ENCODE measurements at places on chromosomes 6 and 20. TPM values are rescaled to one million over a fixed set of nuclear protein-coding genes. Genes with fewer than 3 reads are reported as not detected.

SLC22A16 gene
- total RNA-seq = not detected

COL20A1 gene
- total RNA-seq = not detected

EYA4 gene
- total RNA-seq = 0.78 TPM

FKBP1C gene
- 0.55 TPM for total RNA-seq

RIOK1 gene
- total RNA-seq = 22.5 TPM

CD24 gene
- 0.42 TPM for total RNA-seq

DNA sequence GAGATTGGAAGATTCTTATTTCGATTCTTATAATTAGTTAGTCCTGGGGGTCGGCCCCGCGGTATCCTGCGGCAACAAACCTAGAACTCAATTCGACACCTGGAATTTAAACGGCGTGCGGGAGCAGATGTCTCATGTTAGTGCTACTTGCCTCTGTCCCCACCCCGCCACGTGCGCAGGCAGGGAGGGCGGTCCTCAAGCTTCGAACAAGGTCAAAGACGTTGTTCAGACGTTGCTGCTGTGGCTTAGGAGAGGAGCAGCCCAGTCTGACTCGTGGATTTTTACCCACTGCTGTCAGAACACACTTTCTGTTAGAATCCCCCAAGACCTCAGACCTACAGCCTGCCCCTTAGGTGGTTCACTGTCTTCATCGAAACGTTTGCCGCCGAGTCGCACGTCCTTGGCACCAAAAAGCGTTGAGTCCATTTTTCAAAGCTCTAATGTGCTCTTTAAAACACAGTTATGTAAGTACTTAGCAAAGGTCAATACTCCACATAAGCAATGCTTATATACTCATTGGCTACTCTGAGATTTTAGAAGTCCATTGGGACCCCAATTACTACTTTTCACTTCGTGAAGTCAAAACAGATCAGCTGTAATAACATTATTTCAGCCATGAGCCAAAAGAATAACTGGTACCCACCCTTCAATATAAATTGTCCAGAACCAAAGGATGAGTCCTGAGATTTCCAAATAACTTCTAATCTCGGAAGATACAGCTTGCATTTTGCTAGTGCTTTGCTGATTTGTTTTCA is 2.7 kb upstream of the C6orf62 start:
- H3K27ac ChIP-seq = peak overlapping the region; percentile 99
- H3K4me3 ChIP-seq = peak overlapping the region; percentile 92
- peaks cover 11% of the 10 kb centered on the region for H3K36me3 ChIP-seq

- peaks cover 50% of the 10 kb centered on the region for H3K36me3 ChIP-seq
- no peaks in the 10 kb centered on the region for H3K27me3 ChIP-seq
- no peak overlapping the region for H3K4me3 ChIP-seq
- H3K27ac ChIP-seq = no peak overlapping the region
- peaks cover 10% of the 10 kb centered on the region for H3K4me1 ChIP-seq
These were observed 5.3 kb downstream of the TRIM39 start for GRCh38 chr6:30331981-30332380.

DNA sequence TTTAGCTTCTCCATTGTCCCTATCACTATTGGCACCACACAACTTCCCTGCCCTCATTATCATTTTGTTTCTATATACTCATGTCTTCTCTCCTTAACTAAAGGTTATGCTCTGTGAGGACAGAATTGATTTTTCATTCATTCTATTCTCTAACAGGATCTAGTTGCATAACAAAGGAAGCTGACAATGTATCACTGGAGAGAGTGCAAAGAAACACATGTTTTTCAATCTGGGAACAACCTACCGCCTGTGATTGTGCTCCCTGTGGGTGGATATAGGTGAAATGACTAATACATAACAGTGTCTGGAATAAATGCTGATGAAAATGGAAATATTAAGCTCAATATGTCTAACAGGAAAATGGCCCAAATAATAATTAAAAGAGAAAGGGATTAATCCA is 56.6 kb downstream of the COL12A1 start:
- peak overlapping the region; percentile 12 for H3K4me3 ChIP-seq
- H3K36me3 ChIP-seq = peaks cover 78% of the 10 kb centered on the region
- no peaks in the 10 kb centered on the region for H3K27me3 ChIP-seq
- no peak for DNase-seq

DNA sequence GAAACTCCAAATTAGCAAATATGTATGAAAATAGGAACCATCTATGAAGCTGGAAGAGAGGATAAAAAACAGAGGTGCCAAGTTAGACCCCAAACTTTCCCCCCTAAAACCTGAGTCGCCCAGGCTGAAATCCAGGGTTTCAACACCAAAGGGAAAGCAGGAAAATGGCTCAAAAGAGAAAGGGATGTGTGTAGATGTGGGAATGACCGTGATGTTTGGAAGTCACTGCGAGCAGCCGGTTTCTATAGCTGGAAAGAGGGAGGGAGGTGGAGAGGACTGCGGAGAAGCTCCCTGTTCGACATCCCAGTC is 4.5 kb downstream of the RING1 start:
- peaks cover 6% of the 10 kb centered on the region for H3K27me3 ChIP-seq
- peak overlapping the region; percentile 68 for H3K27ac ChIP-seq
- peak overlapping the region; percentile 88 for H3K4me3 ChIP-seq
- DNase-seq = no peak
- peaks cover 28% of the 10 kb centered on the region for H3K4me1 ChIP-seq

- H3K4me3 ChIP-seq = no peak overlapping the region
- no peak overlapping the region for H3K27ac ChIP-seq
- peak; percentile 63 for DNase-seq
- no peaks in the 10 kb centered on the region for H3K27me3 ChIP-seq
These were observed 175.3 kb upstream of the CST7 start for GRCh38 chr20:24773751-24774201.

DNA sequence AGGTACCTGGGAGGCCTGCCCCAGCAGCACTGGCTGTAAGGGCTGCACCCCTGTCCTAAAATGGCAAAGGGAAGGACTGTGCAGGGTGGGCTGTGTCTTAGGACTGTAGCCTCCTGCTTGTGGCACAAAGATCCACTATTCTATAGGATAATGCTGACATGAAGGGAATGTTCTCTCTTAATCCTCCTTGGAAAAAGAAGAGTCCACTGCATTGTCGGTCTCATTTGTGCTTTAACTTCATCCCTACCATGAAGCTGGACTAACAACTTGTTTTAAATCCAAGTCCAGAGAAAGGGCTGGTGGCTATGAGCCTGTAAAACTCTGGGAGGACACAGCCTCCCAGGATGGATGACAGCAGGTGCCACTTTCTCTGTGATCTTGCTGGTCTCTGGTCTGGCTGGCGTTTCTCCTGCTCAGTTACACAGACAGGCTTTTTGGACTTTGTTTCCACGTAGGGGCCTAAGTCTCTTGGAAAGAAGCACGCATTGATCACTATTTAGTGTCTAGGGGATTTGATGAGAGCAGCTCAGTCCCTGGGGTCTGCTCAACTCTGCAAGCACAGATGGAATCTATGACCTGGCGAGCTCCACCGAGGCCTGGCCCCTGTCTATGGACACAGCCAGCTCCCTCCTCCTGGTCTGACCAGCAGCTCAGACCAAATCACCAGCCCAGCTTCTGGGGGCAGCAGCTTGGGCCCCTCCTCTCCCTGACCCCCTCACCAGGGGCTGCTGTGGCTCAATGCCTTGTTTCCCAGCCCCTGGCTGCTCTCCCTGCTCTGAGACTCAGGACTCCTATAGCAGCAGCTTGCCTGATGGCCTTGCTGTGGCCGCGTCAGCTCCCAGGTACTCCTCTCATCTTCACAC is 4.8 kb downstream of the CST3 start:
- no peaks in the 10 kb centered on the region for H3K27me3 ChIP-seq
- peak; percentile 78 for DNase-seq
- H3K4me1 ChIP-seq = peaks cover 43% of the 10 kb centered on the region
- H3K36me3 ChIP-seq = peaks cover 15% of the 10 kb centered on the region

DNA sequence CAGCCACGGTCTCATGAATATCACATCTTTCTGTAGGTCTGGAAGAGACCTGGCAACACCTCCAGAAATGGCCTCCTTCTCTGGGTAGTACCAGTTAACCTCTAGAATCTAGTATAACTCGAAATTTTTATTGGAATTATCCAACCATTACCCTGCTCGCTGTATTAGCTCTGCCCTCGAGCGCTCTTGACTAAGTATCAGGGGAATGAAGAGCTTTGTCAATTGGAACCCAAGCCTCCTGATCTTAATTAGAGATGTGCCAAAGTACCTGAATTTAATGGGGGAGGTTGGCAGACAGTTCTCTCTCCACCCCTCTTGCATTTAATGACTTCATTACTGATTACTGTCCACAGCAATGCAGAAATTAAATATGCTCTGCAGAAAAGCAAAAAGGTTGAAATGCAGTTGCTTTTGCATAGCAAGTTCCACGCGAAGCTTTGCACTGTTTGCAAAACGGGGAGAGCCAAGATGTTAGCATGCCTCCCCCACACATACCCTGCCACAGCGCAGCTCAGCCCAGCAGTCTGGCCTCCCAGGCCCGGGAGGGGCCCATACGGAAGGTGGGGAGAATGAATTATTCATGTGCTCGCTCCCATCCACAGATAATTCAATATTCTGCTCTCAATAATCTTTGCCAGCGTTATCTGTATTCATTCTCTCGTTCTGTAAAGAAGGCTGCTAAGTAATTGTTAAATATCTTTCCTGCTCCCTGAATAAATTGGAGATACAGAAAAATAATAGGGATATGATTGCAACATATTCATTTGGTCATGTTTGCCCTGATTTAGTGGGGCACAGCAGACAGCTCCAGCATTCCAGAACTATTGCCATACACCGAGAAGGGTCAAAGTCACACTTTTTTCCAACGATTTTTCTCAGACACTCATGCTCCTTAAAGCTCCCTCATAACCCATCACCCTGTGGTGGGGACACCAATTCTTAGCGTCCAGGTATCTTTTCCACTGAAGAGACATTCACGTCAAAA is 305.8 kb downstream of the CDH26 start:
- peaks cover 5% of the 10 kb centered on the region for H3K27me3 ChIP-seq
- no peak for DNase-seq
- no peaks in the 10 kb centered on the region for H3K4me1 ChIP-seq
- H3K27ac ChIP-seq = no peak overlapping the region
- no peaks in the 10 kb centered on the region for H3K36me3 ChIP-seq
- no peak overlapping the region for H3K4me3 ChIP-seq

DNA sequence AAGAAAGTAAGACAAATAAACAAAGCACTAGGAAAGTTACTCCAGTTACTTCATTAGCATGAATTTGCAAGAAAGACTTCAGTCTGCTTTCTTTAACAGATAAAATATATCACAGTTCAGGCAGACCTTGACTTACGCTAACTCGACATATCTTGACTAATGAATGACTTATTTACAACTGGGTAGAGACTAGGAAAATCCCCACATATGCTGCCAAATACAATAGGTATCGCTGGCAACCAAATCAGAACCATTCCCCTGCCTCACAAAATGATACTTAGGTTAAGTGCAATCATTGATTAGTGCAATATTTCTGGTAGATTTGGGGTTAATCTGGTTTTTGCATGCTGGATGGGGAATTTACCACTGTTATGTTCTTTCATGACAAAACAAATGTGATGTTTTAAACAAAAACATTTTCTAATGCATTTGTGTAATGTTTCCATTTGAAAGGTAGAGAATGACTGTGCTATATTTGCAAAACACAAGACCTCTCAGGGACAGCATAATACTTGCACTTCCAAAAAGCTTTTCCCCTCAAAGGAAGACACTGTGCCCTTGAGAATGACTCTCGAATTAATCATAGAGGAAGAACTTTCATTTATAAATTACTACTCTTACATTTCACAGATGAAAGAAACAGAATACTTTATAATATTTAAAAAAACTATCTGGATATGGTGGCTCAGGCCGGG is 101.6 kb downstream of the PRKN start:
- no peak overlapping the region for H3K27ac ChIP-seq
- peaks cover 9% of the 10 kb centered on the region for H3K36me3 ChIP-seq
- DNase-seq = no peak
- peaks cover 9% of the 10 kb centered on the region for H3K4me1 ChIP-seq
- no peaks in the 10 kb centered on the region for H3K27me3 ChIP-seq

DNA sequence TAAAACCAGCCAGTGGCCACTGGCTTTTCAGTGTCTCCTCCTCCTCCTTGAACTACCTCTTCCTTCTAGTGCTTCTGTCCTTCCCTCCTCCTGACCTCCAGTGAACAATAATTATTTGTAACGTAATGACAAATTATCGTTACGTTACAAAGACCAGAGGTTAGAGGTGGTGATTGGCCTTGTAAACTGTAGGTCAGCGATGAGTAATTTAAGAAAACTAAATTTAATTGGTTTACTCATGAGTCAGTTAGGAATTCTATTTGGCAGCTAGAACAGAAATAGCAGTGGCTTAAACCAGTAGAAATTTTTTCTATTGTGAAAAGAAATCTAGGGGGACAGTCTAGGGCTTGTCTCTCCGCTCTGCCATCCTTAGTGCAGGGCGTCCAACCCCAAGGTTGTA is 38.8 kb downstream of the PPARD start:
- peaks cover 6% of the 10 kb centered on the region for H3K36me3 ChIP-seq
- H3K27ac ChIP-seq = no peak overlapping the region
- peaks cover 27% of the 10 kb centered on the region for H3K4me1 ChIP-seq

- H3K4me3 ChIP-seq = no peak overlapping the region
- H3K27ac ChIP-seq = no peak overlapping the region
- DNase-seq = no peak
- H3K4me1 ChIP-seq = no peaks in the 10 kb centered on the region
These were observed 531.8 kb upstream of the EYS start for GRCh38 chr6:66238851-66239250.

- H3K4me3 ChIP-seq = no peak overlapping the region
- H3K36me3 ChIP-seq = no peaks in the 10 kb centered on the region
- no peaks in the 10 kb centered on the region for H3K4me1 ChIP-seq
- DNase-seq = no peak
- H3K27ac ChIP-seq = no peak overlapping the region
These were observed 99.1 kb downstream of the CENPW start for GRCh38 chr6:126439040-126439439.

- no peak overlapping the region for H3K4me3 ChIP-seq
- H3K27me3 ChIP-seq = peaks cover 45% of the 10 kb centered on the region
- H3K27ac ChIP-seq = no peak overlapping the region
- no peak for DNase-seq
- no peaks in the 10 kb centered on the region for H3K36me3 ChIP-seq
These were observed 24.4 kb downstream of the BHLHE23 start for GRCh38 chr20:62982124-62983075.

DNA sequence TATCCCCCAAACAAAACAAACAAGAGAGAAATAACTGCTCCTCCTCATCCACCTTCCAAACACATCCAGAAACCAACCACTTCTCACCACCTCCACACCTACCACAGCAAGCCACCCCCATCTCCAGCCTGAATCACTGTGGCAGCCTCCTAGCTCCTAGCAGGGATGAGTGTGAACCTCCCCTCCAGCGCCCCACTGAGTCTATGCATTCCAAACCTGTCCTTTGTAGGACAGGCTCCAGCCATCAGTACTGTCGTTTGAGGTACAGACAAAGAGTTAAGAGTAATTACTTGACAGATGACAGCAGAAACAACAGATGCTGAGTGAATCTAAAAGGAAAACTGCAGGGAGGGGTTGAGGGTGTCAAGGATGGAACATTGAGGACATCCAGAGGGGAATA is 2.4 kb downstream of the METTL24 start:
- no peaks in the 10 kb centered on the region for H3K36me3 ChIP-seq
- peaks cover 10% of the 10 kb centered on the region for H3K4me1 ChIP-seq
- no peak overlapping the region for H3K4me3 ChIP-seq
- H3K27ac ChIP-seq = no peak overlapping the region
- peaks cover 54% of the 10 kb centered on the region for H3K27me3 ChIP-seq
- DNase-seq = no peak

- DNase-seq = no peak
- H3K4me3 ChIP-seq = no peak overlapping the region
- H3K27ac ChIP-seq = no peak overlapping the region
These were observed 490.8 kb downstream of the CBLN4 start for GRCh38 chr20:55514531-55514930.

GRCh38 chr6:74611220-74611619 is 594.6 kb downstream of the COL12A1 start:
- no peak overlapping the region for H3K4me3 ChIP-seq
- H3K36me3 ChIP-seq = no peaks in the 10 kb centered on the region
- no peaks in the 10 kb centered on the region for H3K27me3 ChIP-seq
- H3K27ac ChIP-seq = peak overlapping the region; percentile 60
- H3K4me1 ChIP-seq = peaks cover 66% of the 10 kb centered on the region
- no peak for DNase-seq

Data from osteocyte (in vitro differentiated cells).